ENCODE measurements at places on chromosomes 16 and 17.

DNA sequence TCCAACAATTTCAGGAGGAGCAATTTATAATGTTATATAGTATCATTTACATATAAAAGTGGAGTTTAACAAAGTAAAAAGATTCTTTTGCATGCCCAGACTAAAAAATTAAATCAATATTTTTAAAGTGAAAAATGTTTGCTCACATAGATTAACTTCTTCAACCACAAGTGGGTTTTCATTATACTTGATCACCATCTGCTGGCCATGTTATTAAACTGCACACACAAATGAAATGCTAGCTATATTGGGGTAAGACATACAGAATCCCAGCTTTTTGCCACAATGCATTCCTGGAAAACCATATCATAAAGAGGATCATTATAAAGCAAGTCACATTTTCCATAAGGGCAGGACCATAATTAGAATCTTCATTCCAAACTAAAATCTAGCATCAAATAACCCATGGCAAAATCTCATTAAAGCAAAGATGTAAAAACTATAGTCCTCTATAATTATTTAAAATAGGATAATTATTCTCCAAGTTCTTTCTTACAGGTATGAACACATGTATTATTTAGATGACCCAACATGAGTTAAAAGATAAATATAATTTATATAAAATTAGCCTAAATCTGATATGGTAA, 26.3 kb downstream of the CEP112 start:
- no peak for DNase-seq

- DNase-seq = no peak
Measured at GRCh38 chr17:39393736-39394135, 7.7 kb downstream of the FBXL20 start.

- DNase-seq = no peak
Measured at GRCh38 chr17:60128171-60128859, 21.5 kb upstream of the CA4 start.

GRCh38 chr16:24195221-24195620, 60.9 kb upstream of the CACNG3 start:
- DNase-seq = no peak

DNA sequence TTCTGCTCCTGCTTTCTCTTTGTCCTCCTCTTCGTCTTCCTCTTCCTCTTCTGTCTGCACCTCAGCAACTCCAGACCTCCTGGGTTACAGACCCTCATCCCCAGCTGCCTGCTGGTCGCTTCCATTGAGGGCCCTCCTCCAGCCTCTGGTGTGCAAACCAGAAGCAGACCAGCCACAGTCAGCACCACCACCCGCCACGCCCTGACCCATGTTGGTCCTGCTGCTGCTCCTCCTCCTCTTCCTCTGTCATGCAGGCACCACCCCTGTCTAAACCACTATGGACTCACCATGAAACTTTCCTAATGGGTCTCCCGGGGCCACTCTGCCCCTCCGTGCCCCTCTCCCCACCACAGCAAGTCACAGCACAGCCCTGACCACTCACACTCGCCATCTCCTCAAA, 11.4 kb upstream of the OGFOD3 start:
- no peak for DNase-seq
